ENCODE measurements at places on chromosomes 11 and 22.

DNA sequence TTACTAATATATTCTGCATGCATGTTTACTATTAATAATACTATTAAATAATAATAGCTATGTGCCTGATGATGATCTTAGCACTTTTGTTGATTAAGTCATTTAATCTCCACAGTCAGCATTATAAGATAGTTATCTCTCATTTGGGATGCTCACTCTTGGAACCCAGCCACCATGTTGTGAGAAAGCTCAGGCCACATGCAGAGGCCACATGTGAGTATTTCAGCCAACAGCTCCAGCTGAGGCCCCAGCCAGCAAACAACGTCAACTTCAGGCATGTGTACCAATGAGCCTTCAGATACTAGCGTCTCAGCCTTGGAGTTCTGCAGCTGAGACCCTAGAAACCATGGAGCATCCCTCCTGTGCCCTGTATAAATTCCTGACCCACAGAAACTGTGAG, 798.1 kb upstream of the LRRC4C start:
- DNase-seq, result no peak

GRCh38 chr22:32578752-32579151, 104.1 kb downstream of the FBXO7 start:
- DNase-seq, result no peak

- DNase-seq, result peak; percentile 52
Observed at GRCh38 chr11:46055371-46055770, 65.9 kb downstream of the PHF21A start.

- no peak for DNase-seq
Observed at GRCh38 chr22:39252461-39253434, 8.0 kb upstream of the PDGFB start.

DNA sequence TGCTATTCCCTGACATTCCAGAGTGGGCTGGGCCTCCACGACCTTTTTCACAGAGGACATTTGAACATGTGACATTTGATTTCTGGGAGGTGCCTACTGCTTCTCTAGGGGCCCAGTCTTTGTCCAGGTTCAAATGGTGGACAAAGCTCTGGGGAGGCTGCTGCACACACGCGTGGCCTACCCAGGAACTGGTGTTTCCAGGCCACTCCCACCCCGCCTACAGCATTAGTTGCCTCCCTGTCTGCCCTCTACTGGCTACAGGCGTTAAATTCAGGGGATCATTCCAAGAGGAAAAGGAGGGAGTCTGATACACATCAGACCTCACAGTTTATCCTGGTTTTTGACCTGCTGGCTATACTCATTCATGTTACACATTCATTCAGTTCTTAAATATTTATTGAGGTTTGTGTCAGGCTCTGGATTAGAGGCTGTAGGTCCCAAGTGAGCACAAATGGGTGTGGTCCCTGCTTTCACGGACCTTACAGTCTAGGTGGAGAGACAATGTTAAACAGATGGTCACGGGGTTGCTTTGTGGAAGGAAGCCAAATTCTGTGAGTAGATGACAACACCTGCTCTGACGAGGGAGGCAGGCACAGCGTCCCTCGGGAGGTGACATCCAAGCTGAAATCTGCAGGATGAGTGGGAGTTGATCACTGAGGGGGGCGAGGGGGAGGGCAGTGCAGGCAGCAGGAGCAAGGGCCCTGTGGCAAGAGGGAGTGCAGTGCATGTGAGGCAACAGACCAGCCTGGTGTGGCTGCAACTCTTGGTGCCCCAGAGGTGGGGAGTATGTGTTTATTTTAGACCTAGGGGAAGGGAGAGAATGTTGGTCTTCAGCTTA, 11.8 kb downstream of the TUB start:
- DNase-seq, result peak; percentile 77

GRCh38 chr11:92259861-92260260, 35.2 kb downstream of the FAT3 start:
- no peak for DNase-seq

DNA sequence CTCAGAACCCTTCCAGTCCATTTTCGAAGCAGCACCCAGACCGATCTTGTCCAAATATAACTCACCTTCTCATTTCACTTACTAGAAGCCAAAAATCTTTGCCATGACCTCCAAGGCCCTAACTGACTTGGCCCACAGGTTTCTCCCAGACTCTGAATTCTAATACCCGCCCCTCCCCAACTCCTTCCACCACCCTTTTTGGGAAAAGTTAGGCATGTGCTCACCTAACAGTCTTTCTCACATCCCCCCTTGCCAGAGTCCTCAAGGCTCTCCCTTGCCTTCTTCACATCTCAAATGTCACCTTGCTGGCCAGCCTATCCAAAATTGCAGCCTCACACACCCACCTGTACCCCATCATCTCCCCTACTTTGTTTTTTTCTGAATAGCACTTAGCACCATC, 369.3 kb downstream of the NXPE2 start:
- DNase-seq, result no peak

DNA sequence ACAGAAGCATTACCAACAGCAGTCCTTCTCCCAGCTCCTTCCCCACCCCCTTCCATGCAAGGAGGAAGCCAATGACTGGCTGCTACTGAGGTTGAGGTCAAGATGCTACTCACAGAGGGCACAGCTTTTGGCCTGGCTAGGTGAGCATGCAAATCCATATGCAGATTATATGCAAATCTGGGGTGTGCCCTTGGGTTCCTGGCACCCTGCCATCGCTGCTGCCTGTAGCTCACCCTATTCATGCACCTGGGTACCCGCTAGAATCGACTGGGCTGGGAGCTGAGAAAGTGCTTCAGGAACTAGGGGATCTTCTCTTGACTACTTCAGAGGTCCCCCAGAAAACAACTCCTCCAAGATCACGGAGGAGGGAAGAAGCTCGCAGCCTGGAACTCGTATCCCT, 4.0 kb downstream of the DSCAML1 start:
- no peak for DNase-seq

- DNase-seq, result no peak
Observed at GRCh38 chr11:77449060-77449521, 24.8 kb downstream of the PAK1 start.

GRCh38 chr11:96145163-96145585, 197.8 kb downstream of the MAML2 start:
- DNase-seq, result peak; percentile 33

GRCh38 chr11:69207165-69207889, 51.6 kb downstream of the SMIM38 start:
- DNase-seq, result no peak

- DNase-seq, result peak; percentile 13
Observed at GRCh38 chr11:69156673-69157155, 979 bp downstream of the SMIM38 start.

- no peak for DNase-seq
Observed at GRCh38 chr11:121039971-121040613, 16.2 kb downstream of the TBCEL start.

DNA sequence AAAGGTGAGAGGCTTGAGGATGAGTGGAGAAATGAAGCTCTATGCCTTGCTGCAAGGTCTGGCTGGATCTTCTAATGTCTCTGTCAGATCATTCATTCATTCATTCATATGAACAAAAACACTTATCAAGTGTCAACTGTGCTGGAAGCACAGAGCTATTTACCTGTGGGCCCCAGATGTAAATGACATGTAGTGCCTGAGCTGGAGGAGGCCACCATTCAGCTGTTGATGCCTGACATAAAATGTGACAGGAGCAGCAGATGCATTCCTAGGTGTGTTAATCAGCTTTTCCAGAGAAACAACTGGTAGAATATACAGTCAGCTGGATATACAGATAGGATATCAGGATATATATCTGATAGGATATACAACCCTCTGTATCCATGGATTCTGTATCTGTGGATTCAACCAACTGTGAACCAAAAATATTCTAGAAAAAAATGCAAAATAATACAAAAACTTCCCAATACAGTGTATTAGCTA, 44.5 kb downstream of the TSPAN18 start:
- no peak for DNase-seq

- no peak for DNase-seq
Observed at GRCh38 chr11:2572491-2573239, 127.1 kb downstream of the KCNQ1OT1 start.

DNA sequence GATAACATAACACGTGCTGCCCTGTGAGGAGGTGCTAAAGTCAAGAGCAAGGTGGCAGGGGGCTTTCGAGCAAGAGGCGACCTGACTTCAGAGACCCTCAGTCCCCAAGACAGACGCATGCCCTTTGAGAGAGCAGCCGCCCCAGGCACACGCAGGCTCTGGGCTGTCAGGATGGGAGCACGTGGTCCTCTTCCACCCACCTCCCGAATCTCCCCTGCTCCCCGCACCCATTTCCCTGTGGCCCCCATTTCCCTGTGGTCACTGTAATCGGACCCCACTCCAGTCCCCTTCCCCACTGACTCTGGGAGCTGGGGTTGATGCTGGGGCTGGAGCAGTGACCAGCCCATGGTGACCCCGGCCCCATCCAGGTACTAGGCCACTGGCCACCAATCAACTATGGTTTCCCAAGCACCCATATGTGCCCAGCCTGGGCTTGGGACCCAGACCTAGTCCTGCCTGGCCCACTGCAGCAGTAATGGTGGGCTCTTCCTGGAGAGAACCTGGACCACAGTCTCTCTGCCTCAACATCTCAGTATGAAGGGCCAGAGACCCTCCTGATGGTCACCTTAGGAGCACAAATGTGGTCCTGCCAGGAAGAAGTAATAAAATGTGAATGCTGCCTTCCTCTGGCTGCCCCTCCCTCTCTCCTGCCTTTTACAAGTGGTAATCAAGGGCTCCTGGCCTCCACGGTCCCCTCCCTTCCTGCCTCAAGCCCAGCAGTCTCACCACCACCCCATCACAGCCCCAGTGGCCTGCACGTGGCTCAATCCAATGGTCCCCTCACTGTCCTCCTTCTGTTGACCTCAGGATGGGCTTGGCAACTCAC, 39.0 kb downstream of the IGLL5 start:
- no peak for DNase-seq

GRCh38 chr11:13105237-13105844, 96.2 kb downstream of the RASSF10 start:
- peak; percentile 12 for DNase-seq

- DNase-seq, result no peak
Observed at GRCh38 chr11:91761406-91762025, 463.1 kb upstream of the FAT3 start.

GRCh38 chr11:36577859-36578258, 10.1 kb downstream of the RAG1 start:
- peak; percentile 35 for DNase-seq

DNA sequence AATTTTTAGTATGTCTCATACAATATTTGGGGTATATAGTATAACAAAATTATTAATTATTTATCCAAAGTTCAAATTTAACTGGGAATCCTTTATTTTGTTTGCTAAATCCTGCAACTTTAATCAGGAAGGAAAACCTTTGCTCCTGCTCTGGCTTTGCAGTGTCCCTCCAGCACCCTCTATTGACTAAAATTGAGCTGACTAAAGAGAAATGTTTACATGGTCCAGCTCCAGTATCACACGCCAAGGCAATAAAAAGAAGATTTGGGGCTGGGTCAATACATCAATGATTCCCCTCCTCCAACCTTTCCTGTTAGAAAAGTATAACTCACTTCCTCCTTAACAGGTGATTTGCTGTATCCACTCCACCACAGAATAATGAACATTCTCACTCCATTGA, 153.0 kb upstream of the LRRC4C start:
- DNase-seq, result peak; percentile 11

GRCh38 chr11:29022676-29023075, 914.5 kb downstream of the METTL15 start:
- DNase-seq, result peak; percentile 22

DNA sequence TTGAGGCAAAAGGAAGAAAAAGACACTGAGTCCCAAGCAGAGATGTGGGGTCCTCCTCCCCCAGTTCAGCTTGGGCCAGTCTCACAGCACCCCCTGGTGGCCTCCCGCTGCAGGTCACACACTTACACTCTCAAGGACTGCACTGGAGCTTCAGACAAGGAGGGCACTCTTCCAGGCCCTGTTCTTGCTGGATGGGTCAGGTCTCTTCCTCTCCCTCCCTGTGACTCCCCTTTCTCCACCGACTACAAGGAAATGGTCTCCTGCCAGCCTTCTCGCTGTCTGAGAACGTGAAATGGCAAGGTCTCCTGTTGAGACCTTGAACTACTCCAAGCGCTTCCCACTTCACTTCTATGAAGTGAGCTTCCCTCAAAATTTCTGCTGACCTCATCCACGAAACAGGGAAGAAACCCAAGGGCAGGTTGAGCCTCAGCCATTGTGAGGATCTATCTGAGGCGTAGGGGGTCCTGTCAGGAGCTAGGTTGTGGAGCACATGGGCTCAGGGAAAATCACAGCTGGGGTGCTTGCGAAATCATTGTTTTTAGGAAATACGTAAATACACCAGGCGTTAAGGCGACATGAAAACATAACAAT, 11.2 kb upstream of the IGLL1 start:
- peak; percentile 55 for DNase-seq

- DNase-seq, result no peak
Observed at GRCh38 chr11:126468102-126468521, 112.6 kb downstream of the ST3GAL4 start.

- DNase-seq, result peak; percentile 66
Observed at GRCh38 chr11:128061281-128061871, 526.0 kb downstream of the ETS1 start.

DNA sequence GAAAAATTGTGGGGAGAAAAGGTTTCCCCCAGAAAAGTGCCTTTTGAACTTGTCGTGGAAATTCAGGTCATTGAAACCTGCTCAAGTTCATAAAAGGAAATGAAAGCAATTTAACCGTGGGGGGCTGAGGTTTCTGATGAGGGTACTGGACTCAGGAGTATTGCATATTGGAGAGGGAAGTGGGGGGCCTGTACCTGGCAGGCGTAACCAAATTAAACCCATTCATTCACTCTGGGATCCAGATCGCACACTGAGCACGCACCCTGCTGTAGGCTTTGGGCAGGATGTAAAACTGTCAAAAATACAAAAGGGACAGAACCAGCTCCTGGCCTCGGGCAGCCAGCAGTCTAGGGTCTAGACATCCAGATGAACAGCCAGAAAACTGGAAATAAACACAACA, 1517.4 kb downstream of the BRD1 start:
- no peak for DNase-seq

- DNase-seq, result peak; percentile 83
Observed at GRCh38 chr11:6345366-6345765, 25.1 kb upstream of the CAVIN3 start.

- DNase-seq, result no peak
Observed at GRCh38 chr22:46865052-46865434, 102.6 kb downstream of the TBC1D22A start.

- no peak for DNase-seq
Observed at GRCh38 chr11:110606415-110606814, 105.8 kb downstream of the ARHGAP20 start.

DNA sequence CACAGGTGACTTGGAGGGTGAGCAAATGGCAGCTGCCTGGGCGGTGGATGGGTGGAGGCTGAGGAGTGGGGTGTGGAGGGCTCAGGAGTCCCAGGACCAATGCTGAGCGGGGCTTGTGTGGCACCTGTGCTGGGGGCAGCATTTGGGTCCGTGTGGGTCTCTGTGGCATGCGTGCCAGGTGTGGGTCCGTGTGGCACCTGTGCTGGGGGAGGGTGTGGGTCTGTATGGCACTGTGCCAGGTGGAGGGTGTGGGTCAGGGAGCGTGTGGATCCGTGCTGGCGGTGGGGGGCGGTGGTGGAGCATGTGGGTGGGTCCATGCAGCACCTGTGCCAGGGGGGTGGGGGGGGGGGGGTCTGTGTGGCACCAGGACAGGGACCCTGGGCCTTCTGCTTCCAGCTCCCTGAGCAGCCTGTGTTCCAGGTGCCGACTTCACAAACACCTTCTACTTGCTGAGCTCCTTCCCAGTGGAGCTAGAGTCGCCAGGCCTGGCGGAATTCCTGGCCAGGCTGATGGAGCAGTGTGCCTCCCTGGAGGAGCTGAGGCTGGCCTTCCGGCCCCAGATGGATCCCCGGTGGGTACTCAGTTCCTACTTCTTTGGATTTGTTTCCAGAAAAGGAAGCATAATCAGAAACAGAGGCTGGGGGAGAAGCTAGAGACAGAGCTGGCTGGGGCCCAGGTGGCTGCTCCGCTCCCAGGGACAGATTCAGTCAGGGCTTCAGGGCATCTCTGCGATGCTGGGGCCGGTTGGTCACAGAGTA, 14.7 kb downstream of the SELENOO start:
- no peak for DNase-seq
